Stimulated activated CD8-positive, alpha-beta memory T cell treated with anti-CD3 and anti-CD28 coated beads, Interleukin-15, amount 100 ng/mL, for 24 hours (primary cell): ENCODE measurements at places on chromosomes 2 and 18.

DNA sequence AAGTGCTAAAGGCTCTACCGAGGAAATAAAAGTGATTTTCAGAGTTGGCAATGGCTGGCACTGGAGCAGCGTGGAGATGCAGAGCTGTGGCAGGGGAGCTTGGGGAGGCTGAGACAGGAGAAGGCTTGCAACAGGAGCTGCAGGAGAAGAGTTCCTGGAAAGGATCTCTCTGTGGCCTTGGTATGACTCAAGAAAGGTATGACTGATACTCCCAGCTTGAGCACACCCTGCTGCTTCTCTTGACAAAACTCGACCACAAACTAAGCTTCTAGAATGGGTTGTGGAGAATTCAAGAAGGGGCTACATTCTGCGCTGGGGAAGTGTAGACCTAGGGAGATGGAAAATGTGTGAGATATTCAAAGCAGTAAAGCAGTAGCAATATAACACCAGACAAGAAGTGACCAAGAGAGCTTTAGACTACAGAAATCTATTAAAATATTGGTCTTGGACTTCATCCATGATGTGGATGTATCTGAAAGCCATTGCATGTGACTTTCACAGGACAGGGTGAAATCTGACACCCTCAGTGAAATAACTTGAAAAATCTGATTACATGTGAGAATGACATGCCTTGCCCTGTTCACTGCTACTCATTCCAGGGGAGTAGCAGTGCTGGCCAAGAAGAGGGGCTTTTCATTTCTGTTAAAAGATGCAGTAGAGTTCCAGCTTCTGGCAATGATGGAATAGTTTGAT is 41.5 kb downstream of the SUCLG1 start:
- no peak for DNase-seq

GRCh38 chr2:239640210-239640609 is 239.4 kb upstream of the HDAC4 start:
- no peak for DNase-seq

- DNase-seq: no peak
Measured at GRCh38 chr2:173734797-173735196, 230.4 kb downstream of the SP3 start.

DNA sequence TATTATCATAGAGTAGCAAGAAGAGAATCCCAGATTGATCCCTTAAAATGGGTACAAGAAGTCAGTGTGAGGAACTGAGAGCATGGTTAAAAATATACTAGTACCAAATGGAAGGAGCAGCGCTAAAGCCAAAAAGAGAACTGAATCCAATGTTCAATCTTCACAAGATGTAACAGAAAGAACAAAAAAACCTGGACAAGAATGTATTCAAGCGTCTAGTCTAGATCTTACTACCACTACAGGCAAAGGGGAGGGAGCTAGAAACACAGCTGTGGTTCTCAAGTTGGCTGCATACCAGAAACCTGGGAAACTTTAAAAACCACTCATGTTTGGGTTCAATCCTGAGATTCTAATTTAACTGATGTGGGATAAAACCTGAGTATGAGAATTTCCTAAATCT is 57.5 kb downstream of the PIAS2 start:
- DNase-seq: no peak

DNA sequence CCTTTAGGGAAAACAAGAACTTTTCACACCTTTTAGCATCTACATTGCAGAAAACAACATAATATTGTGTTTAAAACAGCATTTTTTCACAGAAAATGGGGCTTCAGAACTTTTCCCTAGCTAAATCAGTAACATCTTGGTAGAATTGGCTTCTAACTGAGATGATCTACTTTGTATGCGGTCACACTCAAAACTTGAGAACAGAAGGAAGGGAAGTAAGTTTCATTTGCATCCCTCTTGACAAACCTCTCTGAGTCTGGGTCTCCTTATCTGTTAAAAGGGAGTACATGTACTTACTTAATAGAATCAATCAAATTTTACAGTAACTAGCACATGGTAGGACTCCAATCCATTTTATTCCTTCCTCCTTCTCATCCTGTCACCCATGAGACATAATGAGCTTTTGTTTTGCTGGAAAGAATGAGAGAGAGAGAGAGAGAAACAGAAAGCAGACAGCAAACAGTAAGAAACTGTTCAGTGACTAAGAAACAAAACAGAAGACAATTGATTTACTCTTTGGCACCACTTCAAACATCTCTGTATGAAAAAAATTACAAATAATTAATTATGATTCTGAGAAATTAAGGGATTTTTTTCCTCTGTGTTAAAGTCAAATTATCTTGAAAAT is 387.3 kb downstream of the SATB2 start:
- DNase-seq: no peak

GRCh38 chr2:190599073-190599472 is 49.8 kb upstream of the NAB1 start:
- DNase-seq: no peak

- no peak for DNase-seq
Measured at GRCh38 chr2:134227666-134228065, 26.2 kb upstream of the MGAT5 start.

DNA sequence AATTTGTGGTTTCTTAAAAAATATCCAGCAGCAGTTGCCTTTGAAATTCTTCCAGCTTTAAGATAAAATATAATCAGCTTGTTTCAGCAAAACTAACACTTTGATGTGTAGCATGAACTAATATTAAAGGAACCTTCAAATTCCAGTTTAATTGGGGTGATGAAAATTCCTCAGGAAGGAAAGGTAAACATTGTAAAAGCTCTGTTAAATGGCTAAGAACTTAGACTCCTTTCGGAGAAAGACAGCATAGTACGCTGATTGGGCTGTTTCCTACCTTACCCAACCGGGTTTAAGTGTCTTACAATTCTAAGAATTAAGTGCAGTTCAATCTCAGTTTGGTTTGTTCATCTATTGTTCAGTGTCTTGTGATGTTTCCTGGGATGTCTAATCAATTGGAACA is 108.3 kb downstream of the CDH7 start:
- no peak for DNase-seq

DNA sequence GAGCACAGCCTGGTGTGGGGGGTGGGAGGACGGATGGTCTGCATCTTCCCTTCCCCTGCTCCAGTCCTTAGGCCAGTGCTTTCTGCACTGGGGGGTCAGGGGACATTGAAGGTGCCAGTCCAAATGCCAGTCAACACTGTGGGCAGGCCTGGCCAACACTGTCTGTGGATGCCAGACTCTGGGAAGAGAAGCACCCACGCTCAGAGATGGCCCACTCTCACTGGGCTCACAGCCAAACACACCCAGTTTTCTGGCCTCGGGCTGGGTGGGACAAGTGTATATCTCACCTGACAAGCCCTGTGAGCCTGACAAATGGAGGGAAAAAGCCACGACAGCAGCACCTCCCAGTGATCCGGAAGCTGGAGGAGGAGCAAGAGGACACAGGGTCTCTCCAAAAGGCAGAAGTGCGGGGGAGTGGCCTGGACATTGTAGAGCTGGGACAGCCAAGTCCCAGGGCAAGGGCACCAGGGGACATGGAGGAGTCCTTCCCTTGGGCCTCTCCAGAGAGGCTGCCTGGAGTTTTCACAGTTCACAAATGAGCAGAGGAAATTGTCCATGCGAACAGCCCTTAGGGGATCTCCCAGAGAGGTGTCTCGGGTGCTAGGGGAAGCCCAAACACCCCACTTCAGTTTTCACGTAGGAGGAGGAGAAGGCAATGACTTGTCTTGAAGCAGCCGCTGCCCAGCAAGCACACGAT is 79.3 kb downstream of the SDC1 start:
- DNase-seq: no peak

- no peak for DNase-seq
Measured at GRCh38 chr18:74682141-74682990, 84.7 kb downstream of the ZNF407 start.
